Activated naive CD4-positive, alpha-beta T cell treated with anti-CD3 and anti-CD28 coated beads, Interleukin-2, amount 10 ng/mL, durations not matched to agents 7 days and 5 days (primary cell): ENCODE measurements at places on chromosomes 13 and 19.

- no peak for DNase-seq
These were observed 28.4 kb downstream of the MBNL2 start for GRCh38 chr13:97250560-97250959.

- DNase-seq, result no peak
These were observed 1485.3 kb downstream of the PCDH9 start for GRCh38 chr13:65744836-65745235.

GRCh38 chr13:113457510-113457909 is 4.2 kb upstream of the ADPRHL1 start:
- no peak for DNase-seq

DNA sequence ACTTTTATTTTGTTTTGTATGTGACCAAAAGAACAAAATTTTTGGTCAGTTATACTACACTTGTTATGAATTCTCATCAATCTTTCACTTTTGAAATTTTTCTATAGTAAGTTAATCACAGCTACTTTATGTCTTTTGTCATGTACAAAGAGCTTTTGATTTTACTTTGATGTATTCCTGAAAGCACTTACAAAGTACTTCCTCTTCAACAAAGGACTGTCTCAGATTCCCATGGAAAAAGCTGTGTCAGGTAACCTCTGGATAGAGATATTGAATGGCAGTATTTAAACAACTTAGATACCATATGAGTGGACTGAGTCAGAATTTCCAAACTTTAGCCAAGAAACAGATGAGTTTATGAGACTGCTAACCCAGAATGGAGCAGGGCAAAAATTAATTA is 689.3 kb upstream of the ATXN8OS start:
- no peak for DNase-seq

DNA sequence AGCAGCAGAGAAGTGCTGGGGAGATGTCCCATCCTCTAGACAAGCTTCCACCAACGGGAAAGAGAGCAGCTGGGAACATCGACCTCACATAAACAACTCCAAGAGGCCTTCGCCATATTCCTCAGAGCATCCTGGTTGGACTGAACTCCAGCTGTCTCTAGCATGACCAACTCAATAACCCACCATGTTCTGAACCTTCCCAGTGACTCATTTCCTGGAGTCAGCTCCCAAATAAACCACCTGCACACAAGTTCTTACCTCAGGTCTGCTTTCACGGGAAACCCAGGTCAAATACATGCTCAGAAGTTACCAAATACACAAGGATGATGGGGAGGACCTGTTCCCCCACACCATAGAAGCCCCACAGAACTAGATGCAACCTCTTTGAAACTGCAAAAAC is 878.5 kb downstream of the UQCRFS1 start:
- no peak for DNase-seq

GRCh38 chr19:17074634-17075034 is 618 bp downstream of the HAUS8 start:
- no peak for DNase-seq

DNA sequence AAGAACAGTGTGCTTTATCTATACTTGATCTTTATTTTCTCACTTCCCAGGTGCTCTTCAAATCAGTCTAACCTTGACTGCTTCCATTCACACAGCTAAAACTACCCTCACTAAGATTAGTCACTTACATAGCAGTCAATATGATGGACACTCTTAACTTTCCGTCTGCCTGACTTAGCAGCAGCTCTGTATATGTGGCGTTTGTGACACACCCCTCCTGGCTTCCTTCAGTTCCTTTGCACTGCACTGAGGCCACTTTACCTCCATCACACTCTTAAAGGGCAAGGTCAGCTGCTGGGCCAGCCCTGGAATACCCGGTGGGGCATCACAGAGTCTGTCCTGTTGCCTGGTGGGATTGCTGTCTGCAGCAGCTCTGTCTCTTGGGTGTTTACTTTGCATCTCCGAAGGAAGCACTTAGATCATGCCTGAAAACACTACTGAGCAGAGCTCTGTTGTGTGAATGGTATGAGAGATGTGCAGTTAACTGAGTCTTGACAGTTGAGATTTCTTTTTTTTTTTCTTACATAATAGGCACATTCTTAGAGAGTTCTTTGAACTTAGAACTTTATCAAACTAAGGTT is 35.6 kb upstream of the IL17D start:
- no peak for DNase-seq

- DNase-seq, result no peak
These were observed 6.3 kb upstream of the DOCK9 start for GRCh38 chr13:98984118-98984517.

DNA sequence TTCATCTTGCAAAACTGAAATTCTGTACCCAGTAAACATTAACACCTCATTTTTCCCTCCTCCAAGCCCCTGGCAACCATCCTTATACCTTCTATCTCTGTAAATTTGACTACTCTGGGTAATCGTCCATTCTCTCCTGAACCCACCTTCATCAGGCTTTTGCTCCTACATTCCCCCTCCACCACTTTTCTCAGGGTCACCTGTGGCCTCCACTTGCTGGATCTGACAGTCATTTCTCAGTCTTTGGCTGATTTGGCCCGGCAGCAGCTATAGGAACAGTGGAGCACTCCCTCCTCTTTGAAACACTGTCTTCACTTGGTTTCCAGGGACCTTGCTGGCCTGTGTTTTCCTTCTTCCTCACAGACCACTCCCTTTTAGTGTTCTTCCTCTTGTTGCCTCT is 83.5 kb downstream of the LRCH1 start:
- DNase-seq, result no peak

DNA sequence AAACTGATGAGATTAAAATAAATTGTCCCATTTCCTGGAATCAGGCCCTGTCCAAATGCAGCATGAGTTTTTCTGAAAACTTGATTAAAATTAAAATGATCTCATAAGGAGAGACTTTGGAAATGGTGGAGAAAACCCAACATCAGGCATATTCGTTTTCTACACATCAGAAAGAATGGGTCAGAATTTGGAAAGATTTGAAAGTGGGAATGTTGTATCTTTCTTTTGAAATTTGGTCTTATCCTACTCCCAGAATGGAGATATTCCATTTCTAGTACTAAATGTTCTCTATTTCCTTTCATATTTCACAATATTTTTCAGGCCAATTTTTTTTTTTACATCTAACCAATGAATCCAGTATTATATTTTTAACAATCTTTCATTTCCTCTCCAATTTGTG is 223.9 kb upstream of the RXFP2 start:
- no peak for DNase-seq
